ENCODE measurements at places on chromosomes 5 and 9.

GRCh38 chr5:55234121-55234700 lies 803 bp upstream of the CCNO start:
- DNase-seq: peak; percentile 70

DNA sequence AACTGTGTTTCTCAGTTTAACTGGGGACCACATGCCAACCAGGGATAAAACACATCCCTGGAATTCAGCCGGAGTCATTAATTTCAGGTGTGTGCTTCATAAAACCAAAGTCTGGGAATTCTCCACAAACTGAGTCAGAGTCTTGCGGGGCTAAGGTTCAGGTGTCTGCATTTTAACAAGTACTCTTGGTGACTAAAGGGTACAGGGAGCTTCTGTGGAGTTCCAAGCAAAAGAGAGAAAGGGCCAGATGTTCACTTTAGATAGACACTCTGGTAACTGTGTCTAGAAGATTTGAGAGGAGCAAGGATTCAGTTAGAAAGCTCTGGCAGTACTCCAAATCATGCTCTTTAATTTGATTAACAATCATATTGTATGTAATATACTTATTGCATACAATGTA lies 4.0 kb downstream of the NADK2 start:
- peak; percentile 36 for DNase-seq

GRCh38 chr9:7147121-7148090 lies 389.6 kb downstream of the KDM4C start:
- no peak for DNase-seq

DNA sequence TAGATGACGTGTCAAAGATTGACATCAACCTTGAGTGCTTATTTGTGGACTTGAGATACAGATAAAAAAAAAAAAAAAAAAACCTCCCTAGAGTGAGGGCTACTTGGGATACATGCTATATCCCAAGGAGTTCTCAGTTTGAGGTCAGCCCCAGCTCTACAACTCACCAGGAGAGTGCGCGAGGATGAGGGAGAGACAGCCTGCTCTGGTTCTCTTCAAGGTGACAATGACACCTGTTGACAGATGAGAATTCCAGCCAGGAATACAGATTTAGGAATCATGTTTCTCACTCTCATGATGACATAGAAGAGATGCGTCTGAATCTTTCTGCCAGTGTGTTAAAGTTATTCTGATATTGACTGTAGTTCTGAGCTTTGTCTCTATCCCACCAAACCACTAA lies 24.9 kb upstream of the ARHGAP26 start:
- DNase-seq: no peak
